Activated T-cell treated with anti-CD3 and anti-CD28 coated beads for 24 hours (primary cell): ENCODE measurements at places on chromosomes 16 and 17.
A peak's percentile ranks its signal among the peaks of the same experiment; 100 is the strongest.

DNA sequence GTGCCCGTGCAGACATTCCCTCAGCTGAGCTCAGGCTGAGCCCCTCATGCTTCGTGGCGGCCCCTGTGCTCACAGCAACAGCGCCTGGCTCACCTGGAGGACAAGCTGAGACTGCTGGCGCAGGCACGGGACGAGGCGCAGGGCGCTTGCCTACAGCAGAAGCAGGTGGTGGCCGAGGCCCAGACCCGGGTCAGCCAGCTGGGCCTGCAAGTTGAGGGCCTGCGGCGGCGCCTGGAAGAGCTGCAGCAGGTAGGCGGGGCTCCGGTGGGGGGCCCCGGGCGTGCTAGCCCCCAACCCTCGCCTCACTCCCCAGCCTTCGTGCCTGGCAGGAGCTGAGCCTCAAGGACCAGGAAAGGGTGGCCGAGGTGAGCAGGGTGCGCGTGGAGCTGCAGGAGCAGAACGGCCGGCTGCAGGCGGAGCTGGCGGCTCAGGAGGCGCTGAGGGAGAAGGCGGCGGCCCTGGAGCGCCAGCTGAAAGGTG, 1.4 kb upstream of the RAC3 start:
- DNase-seq = no peak

- no peak for DNase-seq
Observed at GRCh38 chr17:76333673-76334505, 19.8 kb downstream of the PRPSAP1 start.

- no peak for DNase-seq
Observed at GRCh38 chr16:27428026-27428785, 26.2 kb downstream of the IL21R start.

DNA sequence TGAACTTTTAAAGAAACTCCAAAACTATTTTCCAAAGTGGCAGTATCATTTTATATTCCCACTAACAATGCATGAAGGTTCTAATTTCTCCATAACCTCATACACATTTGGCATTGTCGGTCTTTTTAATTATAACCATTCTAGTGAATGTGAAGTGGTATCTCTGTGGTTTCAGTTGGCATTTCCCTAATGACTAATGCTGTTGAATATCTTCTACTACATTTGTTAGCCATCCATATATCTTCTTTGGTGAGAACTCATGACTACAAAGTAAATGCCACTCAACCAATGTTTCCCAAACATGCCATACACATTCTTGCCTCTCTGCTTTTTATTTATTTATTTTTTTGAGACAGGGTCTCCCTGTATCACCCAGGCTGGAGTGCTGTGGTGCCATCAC, 31.7 kb upstream of the TAOK1 start:
- no peak for DNase-seq

DNA sequence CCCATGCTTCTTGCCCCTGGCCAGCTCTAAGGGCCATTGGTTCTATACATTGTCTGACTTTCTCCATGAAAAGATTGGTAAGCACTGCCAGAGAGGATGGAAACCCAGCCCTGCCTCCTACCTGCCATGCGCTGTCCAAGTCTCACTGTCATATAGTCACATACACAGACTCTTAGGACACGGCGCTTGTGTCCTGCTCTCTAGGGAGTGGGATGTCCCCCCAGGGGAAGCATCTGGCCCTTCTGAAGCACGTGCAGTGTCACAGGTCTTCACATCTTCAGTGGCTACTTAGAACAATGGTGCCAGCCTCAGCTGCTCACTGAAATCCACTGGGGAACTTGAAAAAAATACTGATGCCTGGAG, 38.7 kb downstream of the MYO18A start:
- DNase-seq = no peak

DNA sequence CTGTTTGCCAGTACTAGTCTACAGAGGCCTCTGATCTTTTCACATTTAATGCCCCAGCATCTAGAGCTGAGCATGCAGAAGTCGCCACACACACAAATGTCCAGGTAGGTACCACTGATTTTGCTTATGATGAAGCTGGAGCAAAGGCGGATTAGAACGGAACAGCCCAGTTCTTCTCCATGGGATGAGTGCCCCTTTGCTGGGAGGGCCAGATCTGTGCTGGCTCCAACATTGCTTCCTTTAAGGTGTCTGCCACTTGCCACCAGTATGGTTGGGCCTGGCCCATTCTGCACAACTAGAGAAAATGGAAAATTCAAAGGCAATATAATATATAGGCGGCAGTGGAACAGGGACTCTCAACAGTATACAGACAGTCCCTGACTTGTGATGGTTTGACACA, 2.2 kb upstream of the MNT start:
- DNase-seq = no peak

GRCh38 chr16:9821331-9821730, 360.9 kb downstream of the GRIN2A start:
- no peak for DNase-seq

- no peak for DNase-seq
Observed at GRCh38 chr17:42329025-42329976, 41.0 kb downstream of the STAT5A start.

DNA sequence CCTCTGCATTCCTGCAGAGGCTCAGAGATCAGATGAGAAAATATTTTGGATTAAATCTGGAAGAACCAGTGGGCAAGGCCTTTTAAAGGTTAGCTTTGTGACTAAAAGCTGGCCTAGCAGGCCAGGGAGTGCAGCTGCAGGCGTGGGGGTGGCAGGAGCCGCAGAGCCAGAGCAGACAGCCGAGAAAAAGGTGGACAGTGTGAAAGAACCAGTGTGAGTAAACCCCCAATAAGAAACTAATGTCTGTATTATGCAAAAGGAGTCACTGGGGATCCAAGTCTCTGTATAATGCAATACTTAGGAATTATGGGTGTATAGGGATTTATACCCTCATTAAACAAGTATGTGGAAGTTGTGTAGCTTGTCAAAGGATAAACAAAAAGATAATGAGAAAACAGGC, 21.4 kb upstream of the SPACA3 start:
- DNase-seq = no peak

DNA sequence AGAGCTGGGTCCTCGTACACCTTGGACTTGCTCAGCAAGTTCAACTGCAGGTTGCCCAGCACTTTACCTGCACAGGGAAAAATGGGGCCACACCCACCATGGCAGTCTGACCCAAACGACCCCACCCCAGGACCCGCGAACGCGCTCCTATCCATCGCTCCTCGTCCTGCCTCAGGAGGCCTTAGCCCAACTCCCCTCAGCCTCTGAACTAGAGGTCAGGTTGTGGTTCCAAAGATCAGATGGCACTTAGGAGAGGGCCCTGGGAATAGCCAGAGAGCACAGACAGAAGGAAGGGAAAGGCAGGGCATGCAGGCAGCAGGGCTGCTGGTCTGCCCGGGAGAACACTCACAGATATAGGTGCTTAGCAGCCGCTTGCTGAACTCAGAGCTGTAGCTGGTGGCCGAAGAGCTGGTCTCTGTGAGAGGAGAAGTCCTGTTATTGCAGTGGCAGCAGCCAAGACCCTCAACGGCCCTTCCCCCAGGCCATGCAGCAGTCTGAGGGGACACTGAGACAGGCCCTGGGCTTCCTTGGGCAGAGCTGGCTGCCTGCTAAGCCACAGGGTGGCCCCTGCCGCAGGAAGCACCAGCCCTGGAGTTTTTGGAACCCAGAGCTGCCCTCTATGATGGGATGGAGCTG, 6.9 kb downstream of the ZACN start:
- no peak for DNase-seq

GRCh38 chr16:29959293-29959692, 2.6 kb upstream of the TMEM219 start:
- no peak for DNase-seq

DNA sequence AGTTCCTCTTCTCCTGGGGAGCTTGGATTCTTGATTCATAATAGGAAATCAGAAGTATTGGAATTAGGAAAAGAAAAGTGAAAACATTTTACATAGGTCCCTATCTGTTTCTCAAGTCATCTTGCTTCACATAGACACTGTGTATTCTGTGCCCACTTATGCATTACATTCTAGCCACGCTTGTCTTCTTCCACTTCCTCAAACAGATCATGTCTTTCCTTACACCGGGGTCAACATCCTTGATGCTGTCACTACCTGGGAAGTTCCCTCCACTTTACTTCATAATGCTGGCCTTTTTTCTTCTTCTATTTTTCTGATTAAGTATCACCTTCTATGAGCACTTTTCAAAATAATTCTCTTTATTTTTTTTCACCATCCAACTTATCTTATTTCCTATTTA, 606.4 kb upstream of the CDH8 start:
- DNase-seq = no peak

DNA sequence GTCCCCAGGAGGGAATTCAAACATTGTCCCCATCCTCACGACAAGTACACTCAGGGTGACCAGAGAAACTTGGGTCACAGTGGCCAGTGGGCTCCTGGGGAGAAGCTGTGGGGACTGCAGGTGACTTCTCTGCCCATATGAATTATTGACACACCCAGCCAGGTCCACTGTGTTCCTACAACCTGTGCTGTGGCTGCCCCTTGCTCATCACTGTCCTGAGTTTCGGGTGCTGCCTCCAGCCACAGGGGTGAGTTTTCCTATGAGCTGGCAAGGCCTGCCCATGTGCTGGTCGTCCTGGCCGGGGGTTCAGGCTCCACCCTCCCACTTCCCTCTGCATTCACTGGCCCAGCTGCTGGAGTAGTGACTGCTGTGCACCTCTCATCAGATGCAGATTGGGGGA, 59.0 kb upstream of the RBFOX3 start:
- no peak for DNase-seq

DNA sequence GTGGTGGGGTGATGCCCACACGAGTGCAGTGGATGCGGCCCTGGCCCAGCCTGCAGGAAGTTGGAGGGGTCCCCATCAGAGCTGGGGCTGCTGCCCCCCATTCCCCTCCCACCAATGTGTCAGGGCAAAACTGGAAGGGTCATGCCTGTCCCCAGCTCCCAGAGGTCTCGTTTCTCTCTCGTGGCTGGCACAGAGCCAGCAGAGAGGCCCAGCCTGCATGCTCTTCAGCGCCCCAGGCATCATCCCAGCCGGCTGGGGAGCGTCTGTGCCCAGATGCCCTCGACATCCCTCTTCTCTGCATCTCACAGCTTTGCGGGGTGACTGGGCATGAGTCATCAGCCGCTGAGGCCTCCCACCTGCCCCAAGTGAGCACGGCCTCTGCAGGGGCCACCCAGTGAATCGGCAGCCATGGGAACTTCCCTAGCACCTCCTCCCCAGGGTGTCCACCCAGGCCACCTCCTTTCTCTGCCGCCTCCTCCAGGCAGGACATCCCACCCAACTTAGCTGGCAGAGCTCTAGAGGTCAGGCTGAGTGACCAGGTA, 9.8 kb upstream of the CSNK1D start:
- peak; percentile 51 for DNase-seq

GRCh38 chr17:33040461-33040860, 48.8 kb downstream of the SPACA3 start:
- no peak for DNase-seq

DNA sequence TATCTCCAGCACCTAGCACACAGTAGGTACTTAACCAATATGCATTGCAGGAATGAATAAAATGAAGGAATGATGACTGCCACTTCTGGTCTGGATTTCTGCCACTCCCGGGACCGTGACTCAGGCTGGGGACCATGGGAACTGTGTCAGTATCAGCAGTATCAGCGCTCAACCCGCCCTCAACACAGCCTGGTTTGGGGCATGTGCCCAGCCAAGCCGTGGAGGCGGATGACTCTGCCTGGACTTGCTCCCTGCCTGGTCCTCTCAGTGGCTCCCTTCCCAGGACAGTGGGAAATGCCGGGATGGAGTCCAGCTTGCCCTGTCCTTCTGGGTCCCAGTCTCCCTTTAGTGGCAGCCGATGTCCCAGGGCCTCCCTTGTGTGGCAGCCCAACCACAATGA, 55.1 kb downstream of the SRCIN1 start:
- DNase-seq = no peak

GRCh38 chr16:14501331-14502255, 128.5 kb downstream of the PARN start:
- DNase-seq = no peak

DNA sequence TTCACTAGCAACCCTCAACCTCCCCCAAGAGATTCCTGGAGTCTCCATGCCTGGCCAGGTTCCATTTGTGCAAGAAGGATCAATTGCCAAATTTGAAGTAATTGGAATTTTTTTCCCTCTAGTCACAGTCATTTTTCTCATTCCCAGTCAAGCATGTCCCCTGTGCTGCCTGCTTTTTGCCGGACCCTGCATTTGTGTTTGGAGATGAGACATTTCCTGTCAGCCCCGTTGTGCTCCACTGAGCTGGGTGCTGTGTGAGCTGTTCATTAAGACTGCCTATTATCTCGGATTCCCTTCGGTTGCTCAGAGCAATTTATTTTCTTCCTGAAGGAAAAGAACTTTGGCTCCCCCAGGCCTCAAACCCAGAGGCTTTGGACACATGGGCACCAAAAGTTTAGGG, 201.0 kb upstream of the NLRP1 start:
- no peak for DNase-seq

DNA sequence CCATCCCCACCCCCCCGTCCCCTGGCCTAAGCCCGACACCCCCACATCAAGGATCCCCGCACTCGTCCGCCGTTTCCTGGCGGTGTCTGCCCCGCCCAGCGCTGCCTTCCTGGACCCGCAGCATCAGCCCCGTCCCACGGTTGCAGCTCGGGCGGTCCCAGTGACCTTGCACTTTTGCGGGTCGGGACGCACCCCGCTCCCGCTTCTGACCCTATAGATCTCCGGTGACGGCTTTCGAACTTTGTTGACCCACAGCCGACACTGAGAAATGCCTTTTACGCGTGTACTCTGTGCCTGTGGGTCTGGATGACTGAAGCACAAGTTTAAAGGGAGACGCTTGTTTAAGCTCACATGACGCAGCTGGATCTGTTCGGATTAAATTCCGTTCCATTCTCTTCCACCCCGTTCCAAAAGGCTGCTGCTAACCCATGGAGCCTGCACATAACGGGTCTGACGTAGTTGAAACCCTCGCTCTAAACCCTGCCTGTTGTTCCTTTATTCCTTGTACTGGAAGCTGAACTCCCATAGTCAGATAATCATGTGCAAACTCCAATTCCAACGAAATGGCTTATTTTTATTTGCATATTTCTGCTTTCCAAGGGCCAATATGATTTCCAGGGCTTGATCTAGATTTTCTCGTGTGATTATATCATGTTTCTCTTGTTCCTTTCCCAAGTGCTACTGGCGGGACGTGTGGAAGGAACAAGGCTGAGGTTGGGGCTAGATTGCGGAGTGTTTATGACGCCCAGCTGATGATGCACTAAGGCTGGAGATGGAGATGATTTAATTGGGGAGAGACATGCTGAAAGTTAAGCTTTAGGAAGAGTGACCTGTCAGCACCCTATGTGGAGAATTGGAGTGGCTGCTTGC, 834 bp downstream of the FLYWCH1 start:
- DNase-seq = peak; percentile 11

GRCh38 chr17:68519911-68520310, 7.7 kb downstream of the PRKAR1A start:
- no peak for DNase-seq

DNA sequence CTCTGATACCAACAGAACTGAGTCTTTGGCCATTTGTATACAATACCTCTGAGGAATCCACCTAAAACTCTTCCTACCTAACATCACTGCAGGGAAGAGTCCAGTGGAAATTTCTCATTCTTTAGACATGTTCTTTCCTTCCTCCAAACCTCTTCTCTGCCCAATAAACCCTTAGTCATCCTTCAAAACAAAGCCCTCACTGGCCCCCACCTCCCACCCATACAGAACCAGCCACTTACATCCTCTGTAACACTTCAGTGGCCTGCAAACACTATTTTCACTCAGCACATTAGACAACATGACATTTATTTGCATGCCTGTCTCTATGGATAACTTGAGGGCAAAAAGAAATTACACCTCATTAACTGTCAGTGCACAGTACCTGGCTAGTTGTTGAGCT, 200.3 kb upstream of the NOG start:
- no peak for DNase-seq
